Activated gamma-delta T cell treated with Interleukin-2 at 50 U/mL for 16 hours (primary cell): ENCODE measurements at places on chromosomes 2 and 18.

DNA sequence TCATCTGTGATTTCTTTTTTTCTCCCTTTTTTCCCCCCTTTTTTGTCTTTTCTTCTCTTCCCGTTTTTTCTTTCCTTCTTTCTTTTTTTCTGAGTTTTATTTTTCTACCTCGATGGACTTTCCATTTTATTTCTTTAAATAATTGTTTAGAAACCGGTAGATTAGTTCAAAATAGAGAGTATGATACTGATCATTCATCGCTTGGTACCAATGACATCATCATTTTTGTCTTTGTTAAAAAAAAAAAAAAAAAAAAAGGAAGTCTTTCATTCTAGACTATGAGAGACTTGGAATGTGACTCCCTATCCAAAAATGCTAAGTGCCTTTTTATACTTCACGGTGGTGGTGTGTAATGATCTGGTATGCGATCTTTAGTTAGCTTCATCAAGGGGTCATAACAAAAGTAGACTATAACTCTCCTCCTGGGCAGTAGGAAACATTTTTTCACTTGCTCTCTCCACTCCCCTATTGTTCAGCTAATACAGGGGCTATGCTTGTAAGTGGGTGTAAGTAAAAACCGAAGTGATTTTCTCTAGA is 1517.5 kb upstream of the ZEB2 start:
- no peak for DNase-seq

- DNase-seq, result no peak
These were observed 45.4 kb upstream of the FAHD2A start for GRCh38 chr2:95356821-95357700.

DNA sequence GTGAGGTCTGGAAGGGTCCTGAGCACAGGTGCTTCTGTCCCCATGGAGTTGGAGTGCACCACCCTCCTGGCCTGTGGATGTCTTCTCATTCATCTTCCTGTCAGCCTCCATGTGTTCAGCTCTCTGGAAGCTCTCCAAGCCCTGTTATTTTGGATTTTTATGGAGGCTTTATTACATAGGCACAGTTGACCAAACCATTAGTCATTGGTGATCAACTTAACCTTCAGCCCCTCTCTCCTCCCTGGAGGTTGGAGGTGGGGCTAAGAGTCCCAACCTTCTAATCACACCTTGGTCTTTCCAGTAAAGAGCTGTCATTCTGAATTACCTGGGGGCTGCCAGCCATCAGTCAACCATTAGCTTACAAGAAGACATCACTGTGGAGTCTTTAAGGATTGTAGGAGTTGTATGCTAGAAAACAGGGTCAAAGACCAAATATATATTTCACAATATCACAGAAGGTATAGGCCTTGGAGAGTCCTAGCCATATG is 7.5 kb upstream of the MCFD2 start:
- DNase-seq, result no peak

DNA sequence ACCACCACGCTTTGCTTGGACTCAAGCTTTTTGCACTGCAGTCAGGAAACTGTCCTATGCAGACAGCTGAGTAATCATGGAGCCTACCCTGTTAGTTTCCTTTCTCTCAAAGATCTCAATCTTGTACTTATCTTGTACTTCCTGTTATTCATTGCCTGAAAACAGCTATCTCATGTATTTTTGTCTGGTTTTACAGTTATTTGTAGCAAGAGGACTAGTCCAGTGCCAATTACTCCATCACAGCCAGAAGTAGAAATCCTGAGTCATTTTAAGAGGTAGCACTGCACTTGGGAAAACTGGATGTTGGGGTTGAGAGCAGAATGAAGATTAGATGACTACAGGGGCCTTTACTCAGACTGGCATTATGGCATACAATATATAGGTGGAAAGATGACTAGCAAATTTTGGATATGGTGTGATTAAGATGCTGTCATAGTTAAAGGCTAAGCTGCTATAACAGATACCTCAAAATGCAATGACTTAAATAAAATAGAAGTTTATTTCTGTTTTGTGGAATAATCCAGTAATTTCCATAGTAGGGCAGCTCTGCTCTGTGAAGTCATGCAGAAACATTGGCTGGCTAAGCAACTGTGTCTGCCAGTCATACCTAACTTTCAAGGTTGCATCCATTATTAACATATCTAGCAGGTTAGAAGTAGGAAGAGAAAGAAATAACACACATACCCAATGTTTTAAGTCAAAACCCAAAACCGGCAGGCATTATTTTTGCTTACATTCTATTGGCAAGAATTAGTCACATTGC is 21.1 kb upstream of the CHMP3 start:
- no peak for DNase-seq

GRCh38 chr2:46989491-46990230 is 74.1 kb upstream of the MCFD2 start:
- no peak for DNase-seq

DNA sequence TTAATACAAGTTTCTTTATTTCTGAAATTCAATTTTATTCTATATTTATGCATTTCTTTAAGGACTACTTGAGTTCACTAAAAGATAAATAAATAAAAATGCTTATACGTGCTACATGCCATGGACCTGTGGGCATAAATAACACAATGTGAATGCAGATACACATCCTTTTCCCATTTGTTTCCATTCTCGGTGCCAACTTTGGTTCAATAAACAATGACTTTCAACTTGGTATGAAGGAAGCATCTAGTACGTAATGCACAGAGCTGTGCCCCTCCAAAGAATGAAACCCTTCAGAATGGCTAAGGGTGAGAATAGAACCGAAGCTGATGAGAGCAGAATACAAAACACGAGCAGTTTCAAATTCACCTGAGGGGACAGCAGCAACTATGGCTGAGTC is 409.3 kb downstream of the MTX2 start:
- no peak for DNase-seq

- no peak for DNase-seq
These were observed 6.2 kb downstream of the KCNJ13 start for GRCh38 chr2:232770207-232770606.

DNA sequence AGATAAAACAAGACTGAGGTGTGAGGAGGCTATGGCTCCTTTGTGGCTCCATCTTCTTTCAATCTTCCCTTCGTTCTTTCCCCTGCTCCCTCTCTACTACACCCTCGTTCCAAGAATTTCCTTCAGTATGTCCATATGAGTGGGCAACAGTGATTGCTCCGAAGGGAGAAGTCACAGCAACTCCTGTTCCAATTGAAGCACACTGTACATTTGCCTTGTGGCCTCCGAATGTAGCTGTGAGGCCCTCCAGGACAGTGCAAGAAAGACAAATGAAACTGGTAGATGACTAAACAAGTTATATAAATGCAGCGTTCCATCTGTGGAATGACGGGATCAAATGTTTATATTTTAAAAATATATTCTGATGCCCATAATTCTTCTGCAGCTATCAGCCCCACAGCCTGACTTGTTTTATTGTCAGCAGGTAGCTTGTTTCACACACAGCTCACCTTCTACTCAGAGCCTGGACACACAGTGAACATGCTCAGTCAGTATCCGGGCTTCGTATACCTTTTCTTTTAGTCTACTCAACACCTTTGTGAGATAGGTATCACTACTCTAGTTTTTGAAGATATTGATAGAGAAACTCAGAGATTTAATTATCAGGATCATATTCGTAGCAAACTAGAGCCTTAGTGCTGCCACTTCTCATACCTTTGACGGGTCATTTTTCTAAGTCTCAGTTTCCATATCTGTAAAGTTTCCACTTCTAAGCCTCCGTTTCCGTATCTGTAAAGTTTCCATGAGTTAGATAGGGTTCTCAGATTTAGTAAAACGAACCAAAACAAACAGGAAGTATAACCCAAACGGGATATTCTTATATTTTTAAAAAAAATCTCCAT is 216.7 kb upstream of the STON1 start:
- no peak for DNase-seq

GRCh38 chr2:85527787-85528186 is 11.2 kb upstream of the MAT2A start:
- no peak for DNase-seq

- no peak for DNase-seq
These were observed 10.2 kb downstream of the ARID5A start for GRCh38 chr2:96546797-96547196.

DNA sequence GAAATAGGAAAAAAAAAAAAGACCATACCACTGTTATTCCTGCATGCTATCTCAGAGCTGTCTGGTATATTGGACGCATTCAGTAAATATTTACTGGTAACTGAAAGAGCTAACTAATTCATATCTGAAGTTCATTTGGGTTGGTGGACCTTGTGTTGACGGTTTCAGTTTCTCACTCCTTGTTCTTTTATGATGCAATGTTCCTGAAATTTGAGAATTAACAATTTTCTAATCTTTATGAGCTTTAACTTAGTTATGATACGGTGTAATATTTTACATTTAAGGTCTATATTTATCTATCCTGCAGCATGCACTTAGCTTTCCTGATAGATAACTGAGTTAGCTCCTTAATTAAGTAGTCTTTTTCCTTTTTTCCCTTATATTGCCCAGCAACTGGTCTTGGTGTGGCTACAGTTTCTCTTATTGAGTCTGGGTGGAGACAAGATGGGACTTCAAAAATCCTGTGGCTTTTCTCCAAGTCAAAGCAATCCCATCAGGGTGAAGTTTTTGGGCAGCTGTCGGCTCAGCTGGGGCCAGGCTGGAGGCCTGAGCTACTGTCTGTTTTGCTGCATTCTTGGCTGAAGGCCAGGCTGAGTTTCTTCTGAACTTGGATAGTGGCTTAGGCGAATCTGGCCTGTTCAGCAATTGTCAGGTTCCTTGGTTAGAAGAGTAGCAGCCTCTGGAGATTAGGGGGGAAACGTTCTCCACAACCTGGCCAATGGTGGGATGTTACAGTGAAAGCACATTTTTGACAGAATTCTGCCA is 78.4 kb upstream of the MEX3C start:
- no peak for DNase-seq

DNA sequence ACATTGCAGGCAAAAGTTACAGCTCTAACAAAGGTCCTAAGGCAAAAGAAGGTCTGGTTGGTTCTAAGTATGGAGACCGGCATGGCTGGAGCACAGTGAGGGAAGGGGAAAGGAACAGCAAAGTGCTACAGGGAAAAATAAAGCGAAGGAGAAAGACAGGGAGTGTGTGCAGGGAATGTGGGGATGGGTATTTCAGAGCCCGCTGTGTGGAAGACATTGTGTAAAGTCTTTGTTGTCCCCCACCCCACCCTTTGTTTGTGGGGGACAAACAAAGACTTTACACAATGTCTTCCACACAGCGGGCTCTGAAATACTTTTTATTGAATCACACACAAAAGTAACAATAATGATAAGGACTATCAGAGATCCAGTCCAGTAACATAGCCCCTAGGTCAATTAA is 28.9 kb upstream of the C2orf15 start:
- no peak for DNase-seq

GRCh38 chr18:76397631-76398030 is 97.4 kb downstream of the ZNF516 start:
- no peak for DNase-seq

DNA sequence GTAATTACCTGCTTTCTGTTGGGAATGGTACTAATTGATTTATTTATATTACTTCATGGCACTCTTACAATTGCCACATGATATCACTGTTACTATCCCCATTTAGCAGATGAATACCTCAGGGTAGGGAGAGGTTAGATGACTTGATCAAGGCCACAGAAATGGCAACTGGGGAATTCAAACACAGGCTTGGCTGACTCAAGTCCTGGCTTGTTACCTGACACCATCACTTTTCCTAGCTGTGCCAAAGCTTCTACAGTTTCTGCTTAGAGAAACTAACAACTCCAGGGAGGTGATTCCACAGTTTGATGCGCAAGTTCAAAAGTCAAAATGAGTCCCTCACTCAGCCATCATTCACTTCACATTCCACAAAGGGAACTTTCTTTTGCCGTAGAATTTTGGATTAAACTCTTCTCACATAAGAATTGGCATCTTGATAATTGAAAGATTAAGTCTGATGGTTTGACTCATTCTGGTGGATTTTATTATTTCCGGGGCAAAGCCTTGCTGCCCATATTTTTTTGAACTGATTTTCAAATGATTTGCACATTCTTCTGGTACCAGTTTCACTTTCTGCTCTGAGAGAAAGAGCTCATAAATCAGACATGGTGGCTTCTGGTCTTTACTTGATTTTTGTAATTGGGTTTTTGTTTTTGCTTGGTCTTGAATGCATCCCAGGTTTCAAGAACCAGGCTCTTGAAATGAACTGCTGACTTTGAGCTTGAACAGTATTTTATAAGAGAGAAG is 656.8 kb downstream of the BCL11A start:
- DNase-seq, result no peak

DNA sequence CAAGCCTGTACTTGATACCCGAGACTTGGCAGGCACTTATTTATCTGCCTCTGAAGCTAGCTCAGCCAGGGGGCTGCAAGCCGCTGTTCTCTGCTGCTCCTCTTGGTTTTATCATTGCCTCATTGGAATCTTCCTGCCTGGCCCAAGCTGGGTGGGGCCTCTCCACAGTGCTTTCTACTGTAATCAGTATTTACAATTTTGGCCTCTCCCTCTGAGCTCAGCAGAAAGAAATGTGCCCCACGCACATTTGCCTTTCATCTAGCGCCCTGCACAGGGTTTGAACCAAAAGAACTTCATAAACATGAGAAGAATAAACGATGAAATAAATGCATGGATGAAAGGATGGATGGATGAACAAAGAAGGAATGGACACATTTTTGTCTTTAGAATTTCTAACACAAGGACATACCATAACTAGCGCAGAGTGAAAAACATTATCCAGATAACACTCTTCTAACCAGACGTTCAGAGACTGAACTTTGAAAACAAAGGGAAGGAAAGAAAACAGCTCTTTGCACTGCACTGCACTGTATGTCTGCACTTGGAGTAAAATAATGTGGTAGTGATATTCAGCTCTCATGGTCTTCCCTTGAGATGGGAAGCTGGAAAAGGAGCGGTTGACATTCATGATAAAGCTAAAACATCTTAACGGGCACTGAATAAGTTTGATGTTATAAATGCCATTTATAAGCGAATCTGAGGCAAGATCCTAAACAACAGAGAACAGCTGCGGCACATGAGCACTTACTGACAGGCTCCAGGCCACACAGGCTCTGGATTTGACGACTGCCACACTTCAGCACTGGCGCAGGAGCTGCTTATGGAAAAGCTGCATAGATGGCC is 86.8 kb upstream of the SP3 start:
- no peak for DNase-seq

DNA sequence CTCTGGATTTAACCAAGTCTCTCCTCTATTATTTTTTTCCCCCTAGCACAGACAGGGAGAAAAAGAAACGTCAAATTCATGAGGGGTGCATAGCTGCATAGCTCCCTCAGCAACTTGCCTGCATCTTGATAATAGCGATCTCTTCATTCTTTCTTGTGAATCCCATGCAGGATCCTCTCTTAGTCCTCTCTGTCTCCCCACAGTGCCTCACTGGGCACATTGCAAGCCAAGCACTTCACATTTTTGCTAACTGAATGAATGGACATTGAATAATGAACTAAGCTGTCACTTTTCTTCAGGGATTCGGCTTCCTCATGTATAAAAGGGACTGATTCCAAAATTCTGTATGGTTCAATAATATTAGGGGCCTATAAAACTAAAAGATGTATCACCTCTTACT is 2.9 kb upstream of the EPB41L3 start:
- DNase-seq, result no peak

GRCh38 chr2:102915128-102915527 is 153.3 kb downstream of the TMEM182 start:
- no peak for DNase-seq
